ENCODE measurements at places on chromosomes 13 and 19.

DNA sequence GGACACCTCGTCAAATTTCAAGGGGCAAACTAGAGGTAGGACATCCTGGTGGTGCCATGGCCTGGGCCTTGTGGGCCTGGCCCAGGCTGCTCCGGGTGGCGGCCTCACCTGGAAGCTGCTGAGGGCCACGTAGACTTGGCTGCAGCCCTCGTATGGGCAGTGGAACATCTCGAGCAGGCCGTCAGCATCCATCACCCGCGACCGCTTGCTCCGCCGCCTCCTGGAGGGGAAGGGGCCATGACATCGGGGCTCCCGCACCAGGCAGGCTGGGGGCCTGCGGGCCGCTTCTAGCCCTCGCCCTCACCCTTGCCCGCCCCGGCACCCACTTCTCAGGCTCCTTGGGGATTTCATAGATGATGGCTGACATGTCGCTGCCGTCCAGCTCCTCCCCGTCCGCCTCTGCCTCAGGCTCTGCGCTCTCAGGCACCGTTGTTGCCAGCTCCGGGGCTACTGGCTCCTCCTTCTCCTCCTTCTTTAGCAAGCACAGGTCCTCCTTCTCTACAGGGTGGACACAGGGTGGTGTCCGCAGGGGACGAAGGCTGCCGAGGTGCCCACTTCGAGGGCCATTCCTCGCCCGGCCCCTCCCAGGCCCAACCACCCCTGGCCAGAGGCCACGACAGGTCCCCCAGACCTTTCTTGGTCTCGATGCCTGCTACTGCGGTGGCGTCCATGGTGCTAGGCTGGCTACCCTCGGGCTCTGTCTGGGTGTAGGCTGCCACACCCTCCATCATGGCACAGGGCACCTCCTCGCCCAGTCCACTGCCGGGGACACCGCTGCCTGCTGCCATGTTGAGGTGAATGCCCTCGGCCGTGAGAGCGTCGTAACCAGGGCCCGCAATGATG, 6.0 kb upstream of the ELAVL3 start:
- H3K4me1 ChIP-seq, result peaks cover 6% of the 10 kb centered on the region
- H3K36me3 ChIP-seq, result no peaks in the 10 kb centered on the region
- no peaks in the 10 kb centered on the region for H3K27me3 ChIP-seq
- no peak overlapping the region for H3K27ac ChIP-seq
- H3K4me3 ChIP-seq, result no peak overlapping the region

- H3K4me1 ChIP-seq, result peaks cover 52% of the 10 kb centered on the region
- peak; percentile 21 for DNase-seq
- no peak overlapping the region for H3K4me3 ChIP-seq
These were observed 44.2 kb upstream of the RNF113B start for GRCh38 chr13:98221234-98221633.

GRCh38 chr13:48233889-48234488, 983 bp downstream of the ITM2B start:
- H3K36me3 ChIP-seq, result peaks cover under 1% of the 10 kb centered on the region
- DNase-seq, result no peak
- H3K4me1 ChIP-seq, result peaks cover 31% of the 10 kb centered on the region
- no peaks in the 10 kb centered on the region for H3K27me3 ChIP-seq

DNA sequence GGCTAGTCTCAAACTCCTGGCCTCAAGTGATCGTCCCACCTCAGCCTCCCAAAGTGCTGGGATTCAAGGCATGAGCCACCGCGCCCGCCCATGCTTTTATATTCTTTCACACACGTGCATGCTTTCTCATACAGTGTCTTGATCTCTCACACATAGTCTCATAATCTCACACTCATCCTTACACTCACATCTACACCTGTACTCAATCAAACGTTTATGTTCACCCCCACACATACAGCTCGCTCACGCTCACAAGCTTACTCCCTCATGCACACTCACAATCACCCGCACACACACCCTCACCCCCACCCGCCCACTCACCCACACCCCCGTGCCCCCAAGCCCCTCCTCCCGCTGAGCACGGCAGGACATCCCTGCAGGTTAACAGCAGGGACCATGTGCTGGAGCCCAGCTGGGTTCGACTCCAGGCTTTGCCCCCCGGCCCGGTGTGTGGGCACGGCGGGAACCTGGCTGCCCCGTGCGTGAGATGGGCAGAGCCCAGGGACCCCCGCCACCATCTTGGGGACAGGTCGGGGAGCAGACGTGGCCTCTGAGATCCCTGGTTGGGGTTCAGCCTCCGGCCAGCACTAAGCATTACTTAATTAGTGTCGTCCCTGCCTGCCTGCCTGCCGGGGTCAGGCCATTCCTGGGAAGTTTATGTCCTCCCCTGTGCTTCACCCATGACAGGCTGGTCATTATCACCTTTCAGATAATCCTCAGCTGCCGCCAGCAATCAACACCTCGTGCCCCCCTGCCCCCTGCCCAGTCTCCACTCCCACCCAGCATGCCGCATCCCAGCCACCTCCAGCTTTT, 11.4 kb downstream of the SBK2 start:
- H3K4me3 ChIP-seq, result no peak overlapping the region
- H3K36me3 ChIP-seq, result no peaks in the 10 kb centered on the region
- no peaks in the 10 kb centered on the region for H3K27me3 ChIP-seq
- H3K4me1 ChIP-seq, result no peaks in the 10 kb centered on the region

DNA sequence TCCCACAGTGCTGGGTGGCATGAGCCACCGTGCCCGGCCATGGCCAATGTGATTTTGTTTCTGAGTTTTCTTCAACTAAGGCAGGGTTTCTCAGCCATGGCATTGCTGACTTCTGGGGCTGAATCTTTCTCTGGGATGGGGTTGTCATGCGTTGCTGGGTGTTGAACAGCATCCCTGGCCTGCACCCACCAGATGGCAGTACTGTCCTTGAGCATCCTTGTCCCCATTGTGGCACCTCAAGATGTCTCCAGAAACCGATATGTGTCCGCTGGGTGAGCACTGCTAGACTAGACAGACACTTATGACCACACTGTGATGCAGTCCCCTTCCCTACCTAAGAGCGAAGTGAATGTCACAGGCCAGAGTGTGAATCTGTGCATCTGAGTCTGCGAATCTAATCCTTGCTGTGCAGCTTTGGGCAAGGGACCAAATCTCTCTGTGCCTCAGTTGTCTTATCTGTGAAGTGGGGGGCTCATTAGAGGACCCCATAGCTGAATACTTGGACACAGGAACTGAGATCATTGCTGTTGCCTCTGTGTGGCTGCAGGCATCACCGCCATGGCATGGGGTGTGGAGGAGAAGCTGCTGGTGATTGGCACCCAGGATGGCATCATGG, 50.3 kb upstream of the SIN3B start:
- H3K4me3 ChIP-seq, result no peak overlapping the region
- H3K4me1 ChIP-seq, result no peaks in the 10 kb centered on the region
- peak; percentile 77 for DNase-seq
- no peaks in the 10 kb centered on the region for H3K36me3 ChIP-seq
- H3K27me3 ChIP-seq, result no peaks in the 10 kb centered on the region
- H3K27ac ChIP-seq, result no peak overlapping the region

DNA sequence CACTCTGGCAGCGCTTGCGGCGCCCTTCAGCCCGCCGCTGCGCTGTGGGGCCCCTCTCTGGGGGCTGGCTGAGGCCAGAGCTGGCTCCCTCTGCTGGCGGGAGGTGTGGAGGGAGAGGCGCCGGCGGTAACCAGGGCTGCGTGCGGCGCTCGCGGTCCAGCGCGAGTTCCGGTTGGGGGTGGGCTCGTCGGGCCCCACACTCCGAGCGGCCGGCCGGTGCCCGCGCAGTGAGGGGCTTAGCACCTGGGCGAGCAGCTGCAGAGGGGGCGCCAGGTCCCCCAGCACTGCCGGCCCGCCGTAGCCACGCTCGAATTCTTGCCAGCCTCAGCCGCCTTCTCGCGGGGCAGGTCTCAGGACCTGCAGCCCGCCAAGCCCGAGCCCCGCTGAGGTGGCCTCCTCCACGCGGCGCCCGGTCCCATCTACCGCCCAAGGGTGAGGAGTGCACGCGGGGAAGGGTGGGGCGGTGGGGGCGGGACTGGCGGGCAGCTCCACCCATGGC, 879.0 kb upstream of the SLITRK5 start:
- DNase-seq, result no peak
- H3K4me3 ChIP-seq, result no peak overlapping the region
- H3K27me3 ChIP-seq, result no peaks in the 10 kb centered on the region
- no peaks in the 10 kb centered on the region for H3K4me1 ChIP-seq

DNA sequence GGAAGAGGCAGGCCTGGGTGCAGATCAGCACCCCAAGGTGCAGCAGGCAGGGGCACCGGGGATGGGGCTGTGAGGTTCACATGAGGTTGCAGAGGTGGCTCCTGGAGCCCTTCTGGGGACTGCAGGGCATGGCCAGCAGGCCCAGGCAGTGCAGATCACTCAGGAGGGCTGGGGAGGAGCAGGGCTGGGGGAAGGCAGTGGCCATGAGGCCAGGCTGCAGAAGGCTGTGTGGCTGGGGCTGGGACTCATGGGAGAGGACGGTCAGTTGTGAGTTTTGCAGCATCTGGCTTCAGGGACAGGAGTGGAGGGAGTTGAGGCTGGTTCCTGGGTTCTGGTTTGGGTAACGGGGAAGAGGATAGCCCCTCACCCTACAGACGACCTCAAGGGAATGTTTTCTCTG, 7.3 kb downstream of the WDR88 start:
- H3K4me3 ChIP-seq, result no peak overlapping the region
- H3K4me1 ChIP-seq, result no peaks in the 10 kb centered on the region
- DNase-seq, result no peak
- no peaks in the 10 kb centered on the region for H3K27me3 ChIP-seq

GRCh38 chr19:11091703-11092153, 2.5 kb downstream of the LDLR start:
- H3K27me3 ChIP-seq, result no peaks in the 10 kb centered on the region
- peak; percentile 74 for DNase-seq
- H3K27ac ChIP-seq, result peak overlapping the region; percentile 100

- H3K36me3 ChIP-seq, result no peaks in the 10 kb centered on the region
- no peak for DNase-seq
- H3K4me3 ChIP-seq, result no peak overlapping the region
- H3K4me1 ChIP-seq, result no peaks in the 10 kb centered on the region
These were observed 198.0 kb upstream of the HTR2A start for GRCh38 chr13:47094734-47095434.

DNA sequence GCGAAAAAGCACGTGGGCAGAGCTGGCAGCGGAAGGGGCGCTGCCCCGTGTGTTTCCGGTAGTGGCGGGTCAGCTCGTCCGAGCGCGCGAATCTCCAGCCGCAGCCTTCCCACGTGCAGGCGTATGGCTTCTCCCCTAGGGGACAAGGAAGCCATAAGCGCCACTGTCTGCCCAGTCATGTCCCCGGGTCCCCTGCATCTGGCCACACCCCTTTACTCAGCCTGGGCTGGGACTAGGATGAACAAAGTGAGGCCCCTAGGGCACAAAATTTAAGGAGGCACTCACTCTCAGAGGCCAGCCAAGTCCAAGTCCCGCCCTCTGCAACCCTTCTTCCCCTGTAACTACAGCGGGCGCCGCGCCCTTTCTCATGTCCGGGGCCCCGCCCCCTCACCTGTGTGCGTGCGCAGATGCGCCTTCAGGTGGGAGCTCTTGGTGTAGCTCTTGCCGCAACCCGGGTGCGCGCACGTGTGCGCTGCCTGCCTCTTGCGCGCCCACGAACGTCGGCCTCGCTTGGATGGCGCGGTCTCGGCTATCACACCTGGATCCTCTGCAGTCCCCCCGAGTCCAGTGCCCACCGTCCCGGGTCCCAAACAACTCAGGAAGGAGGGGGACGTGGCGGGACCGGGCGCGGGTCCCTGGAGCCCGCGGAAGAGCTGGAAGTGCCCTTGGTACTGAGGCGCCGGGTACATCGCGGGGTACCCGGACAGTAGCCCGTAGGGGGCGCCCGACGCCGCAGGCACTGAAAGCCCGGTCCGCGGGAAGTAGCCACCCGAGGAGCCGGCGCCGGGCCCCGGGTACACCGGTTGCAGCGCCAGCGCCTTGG, 1.9 kb downstream of the KLF1 start:
- peak overlapping the region; percentile 46 for H3K4me3 ChIP-seq
- H3K36me3 ChIP-seq, result no peaks in the 10 kb centered on the region
- H3K27ac ChIP-seq, result no peak overlapping the region
- peak; percentile 77 for DNase-seq
- H3K4me1 ChIP-seq, result peaks cover 5% of the 10 kb centered on the region

GRCh38 chr13:49980266-49980665, 16.6 kb upstream of the TRIM13 start:
- H3K4me1 ChIP-seq, result peaks cover 13% of the 10 kb centered on the region
- no peak overlapping the region for H3K4me3 ChIP-seq
- no peak for DNase-seq
- no peaks in the 10 kb centered on the region for H3K27me3 ChIP-seq

GRCh38 chr13:35723821-35724220, 247.3 kb upstream of the MAB21L1 start:
- no peak overlapping the region for H3K27ac ChIP-seq
- DNase-seq, result no peak
- no peak overlapping the region for H3K4me3 ChIP-seq
- H3K27me3 ChIP-seq, result no peaks in the 10 kb centered on the region
- no peaks in the 10 kb centered on the region for H3K36me3 ChIP-seq

GRCh38 chr19:35752746-35753350, 4.0 kb downstream of the HSPB6 start:
- no peaks in the 10 kb centered on the region for H3K27me3 ChIP-seq
- H3K4me1 ChIP-seq, result peaks cover 25% of the 10 kb centered on the region
- no peak for DNase-seq
- H3K4me3 ChIP-seq, result no peak overlapping the region
- no peak overlapping the region for H3K27ac ChIP-seq

DNA sequence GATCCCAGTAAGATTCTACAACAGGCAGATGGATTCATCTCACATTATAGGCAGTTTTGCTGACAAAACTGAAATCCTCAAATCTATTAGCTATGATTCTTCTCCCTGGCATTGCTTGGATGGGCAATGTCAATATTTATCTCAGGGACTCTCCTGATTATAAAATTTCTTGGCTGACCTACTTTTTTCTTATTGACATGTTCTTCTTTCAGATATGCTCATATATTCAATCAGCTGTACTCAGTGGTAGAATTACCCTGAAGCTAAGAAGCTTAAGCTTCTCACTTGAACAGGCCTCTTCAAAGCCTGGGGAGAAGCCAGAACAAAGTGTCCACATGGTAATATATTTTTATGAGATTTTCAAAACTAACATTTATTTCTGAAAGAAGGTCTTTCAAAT, 513.6 kb downstream of the PCDH9 start:
- H3K36me3 ChIP-seq, result no peaks in the 10 kb centered on the region
- no peak overlapping the region for H3K27ac ChIP-seq
- no peaks in the 10 kb centered on the region for H3K27me3 ChIP-seq
- DNase-seq, result no peak
- H3K4me3 ChIP-seq, result no peak overlapping the region

GRCh38 chr13:48853728-48854102, 122.0 kb upstream of the FNDC3A start:
- no peak for DNase-seq
- H3K27me3 ChIP-seq, result no peaks in the 10 kb centered on the region
- no peaks in the 10 kb centered on the region for H3K36me3 ChIP-seq
- no peak overlapping the region for H3K27ac ChIP-seq

DNA sequence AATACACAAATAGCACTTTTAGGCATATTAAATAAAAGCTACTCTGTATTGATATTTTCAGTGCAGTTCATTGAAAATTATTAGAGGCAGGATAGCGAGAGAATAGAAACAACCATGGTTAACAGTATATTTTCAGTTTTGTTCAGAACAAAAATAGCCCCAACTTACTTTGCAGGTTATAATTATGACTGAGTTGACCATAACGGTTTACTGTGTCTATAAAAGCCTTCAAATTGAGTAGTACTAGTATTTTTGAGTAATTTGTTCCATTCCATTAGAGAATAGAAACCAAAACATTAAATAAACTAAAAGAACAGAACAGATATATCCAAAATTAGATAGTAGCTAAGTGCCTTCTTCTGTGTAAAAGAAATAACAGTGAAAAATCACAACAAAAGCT, 1108.4 kb upstream of the PCDH20 start:
- no peaks in the 10 kb centered on the region for H3K36me3 ChIP-seq
- no peak overlapping the region for H3K27ac ChIP-seq

- H3K27me3 ChIP-seq, result no peaks in the 10 kb centered on the region
- DNase-seq, result peak; percentile 95
- no peak overlapping the region for H3K4me3 ChIP-seq
- peaks cover 5% of the 10 kb centered on the region for H3K36me3 ChIP-seq
- peak overlapping the region; percentile 90 for H3K27ac ChIP-seq
- peaks cover 57% of the 10 kb centered on the region for H3K4me1 ChIP-seq
These were observed 109.3 kb downstream of the KDM4B start for GRCh38 chr19:5078182-5078581.
